ENCODE measurements at places on chromosomes 11 and 22. TPM values are rescaled to one million over a fixed set of nuclear protein-coding genes. Genes with fewer than 3 reads are reported as not detected.

LRRN4CL gene
- 1.4 TPM for total RNA-seq

TPBGL gene
- total RNA-seq = 0.94 TPM

CEND1 gene
- total RNA-seq = not detected

HEPACAM gene
- not detected for total RNA-seq

SAA4 gene
- not detected for total RNA-seq

OR2AG1 gene
- total RNA-seq = not detected

BIK gene
- not detected for total RNA-seq

UBQLNL gene
- total RNA-seq = 0.27 TPM

THY1 gene
- total RNA-seq = 2.0 TPM

IFTAP gene
- total RNA-seq = 14.4 TPM

OR9Q2 gene
- total RNA-seq = not detected

TSKU gene
- total RNA-seq = 13.1 TPM
